ENCODE measurements at places on chromosomes 13 and 19.

DNA sequence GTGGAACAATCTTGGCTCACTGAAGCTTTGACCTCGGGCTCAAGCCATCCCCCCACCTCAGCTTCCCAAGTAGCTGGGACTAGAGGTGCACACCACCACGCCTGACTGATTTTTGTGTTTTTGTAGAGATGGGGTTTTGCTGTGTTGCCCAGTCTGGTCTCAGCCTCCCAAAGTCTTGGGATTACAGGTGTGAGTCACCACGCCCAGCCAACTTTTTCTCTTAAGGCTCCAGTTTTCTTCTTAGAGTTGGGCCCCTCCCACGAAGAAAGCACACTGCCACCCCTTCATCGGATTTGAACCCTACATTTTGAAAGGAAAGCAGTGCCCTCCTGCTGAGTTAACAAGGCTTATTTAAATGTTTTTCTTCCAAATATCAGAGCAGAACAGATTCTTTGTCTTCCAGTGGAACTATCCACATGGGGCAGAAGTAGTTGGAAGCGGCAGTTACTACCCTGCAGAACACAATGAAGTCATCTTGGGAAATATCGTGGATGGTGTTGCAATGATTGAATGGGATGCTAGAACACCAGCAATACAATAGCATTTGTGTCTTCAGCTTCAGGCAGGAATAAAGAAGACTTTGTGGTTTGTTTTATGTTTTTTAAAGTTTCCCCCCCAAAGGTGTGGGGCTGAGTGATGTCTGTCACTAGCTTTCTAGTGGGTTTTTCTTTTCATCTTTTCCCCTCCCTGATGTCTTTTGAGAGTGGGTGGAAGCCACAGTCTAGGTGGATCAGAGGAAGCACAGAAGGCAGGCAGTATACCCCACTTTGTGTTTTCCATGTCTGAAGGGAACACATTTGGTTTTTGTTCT lies 8.9 kb downstream of the ACTN4 start:
- peak; percentile 90 for DNase-seq

GRCh38 chr19:11254666-11255065 lies 7.7 kb downstream of the DOCK6 start:
- DNase-seq = no peak

- peak; percentile 95 for DNase-seq
Measured at GRCh38 chr19:20039203-20039723, at the start of gene ZNF682. Gene ZNF682 (minus strand): TSS chr19:20039505. CDS start chr19:20039345, 160 bp downstream.

GRCh38 chr13:114286808-114287207 lies 5.4 kb downstream of the UPF3A start:
- no peak for DNase-seq

DNA sequence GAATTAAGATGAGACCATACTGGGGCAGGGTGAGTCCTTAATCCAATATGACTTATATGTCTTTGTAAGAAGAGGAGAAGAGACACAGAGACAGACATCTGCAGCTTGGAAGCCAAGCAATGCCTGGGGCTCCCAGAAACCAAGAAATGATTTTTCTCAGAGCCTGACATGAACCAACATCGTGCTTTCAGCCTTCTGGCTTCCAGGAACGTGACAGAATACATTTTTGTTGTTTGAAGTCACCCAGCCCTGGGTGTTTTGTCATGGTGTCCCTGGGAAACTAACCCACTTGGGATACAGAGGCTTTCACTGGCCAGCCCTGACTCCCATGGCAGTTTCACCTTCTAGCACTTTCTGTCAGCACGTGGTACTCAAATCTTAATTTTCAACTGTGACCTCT lies 95.3 kb upstream of the SLC10A2 start:
- no peak for DNase-seq

GRCh38 chr19:14655726-14656125 lies 18.9 kb downstream of the ADGRE3 start:
- DNase-seq = no peak

DNA sequence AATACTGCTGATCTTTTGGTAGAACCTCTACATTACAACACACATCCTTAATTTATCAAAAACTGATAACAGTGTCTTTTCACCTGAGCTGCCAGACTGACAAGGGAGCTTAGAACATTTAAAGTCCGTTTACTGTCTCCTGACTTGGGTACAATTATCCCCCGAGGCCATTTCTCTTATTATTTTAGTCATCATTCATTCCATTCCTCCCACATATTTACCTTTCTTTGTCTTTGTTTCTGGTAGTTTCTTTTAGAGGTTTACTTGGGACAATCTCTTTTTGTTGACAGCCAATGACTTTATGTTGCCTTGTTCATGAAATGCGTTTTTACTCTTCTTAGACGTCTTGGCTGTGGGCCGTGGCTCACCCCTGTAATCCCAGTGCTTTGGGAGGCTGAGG lies 186.9 kb downstream of the PCCA start:
- no peak for DNase-seq

All from globus pallidus (tissue), 1 donor.